Stimulated activated CD4-positive, alpha-beta T cell treated with anti-CD3 and anti-CD28 coated beads, Interleukin-4, amount 100 ng/mL, for 48 hours (primary cell): ENCODE measurements at places on chromosomes 3 and 15.

DNA sequence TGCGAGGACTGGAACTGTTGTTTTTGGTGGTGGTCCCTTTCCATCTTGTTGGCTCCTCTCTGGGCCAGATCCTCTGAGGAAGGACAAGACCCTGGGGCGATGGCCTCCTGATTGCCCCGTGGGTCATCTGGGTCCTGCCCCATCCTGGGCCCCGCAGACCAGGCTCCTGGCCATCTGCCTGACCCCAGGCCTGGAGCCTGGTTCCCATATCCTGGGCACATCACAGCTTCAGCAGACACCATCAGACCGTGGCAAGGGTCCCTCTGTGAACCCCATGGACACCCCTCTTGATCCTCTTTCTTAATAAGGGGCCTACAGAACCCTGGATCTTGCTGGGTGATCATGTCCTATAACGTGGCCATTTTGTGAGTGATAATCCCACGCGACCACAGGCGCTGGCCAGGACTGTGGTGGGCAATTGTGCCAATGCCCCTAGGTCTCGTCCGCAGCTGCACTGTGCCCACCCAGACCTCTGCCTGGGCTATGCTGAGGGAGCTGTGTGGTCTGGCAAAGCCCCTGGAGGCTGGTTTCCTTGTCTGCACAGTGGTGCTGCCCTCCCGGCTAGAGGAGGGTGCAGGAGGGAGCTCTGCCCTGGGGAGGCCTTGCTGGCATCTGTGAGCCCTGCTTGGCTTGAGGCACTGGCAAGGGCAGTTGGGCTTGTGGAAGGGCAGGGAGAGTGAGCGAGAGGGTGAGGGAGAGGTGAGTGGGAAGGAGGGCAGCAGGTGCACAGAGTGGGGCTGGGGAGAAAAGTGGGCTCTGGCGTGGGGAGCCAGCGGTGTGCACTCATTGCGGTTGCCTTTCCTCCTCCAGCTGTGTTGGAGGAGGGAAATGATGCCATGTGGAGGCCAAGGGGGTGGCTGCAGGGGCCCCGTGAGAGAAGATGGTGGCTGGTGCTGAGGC, 53.1 kb upstream of the PRR23E start:
- DNase-seq = no peak

- DNase-seq = no peak
Measured at GRCh38 chr3:182692021-182692420, 101.3 kb upstream of the ATP11B start.

GRCh38 chr3:18481946-18482548, 56.9 kb upstream of the SATB1 start:
- DNase-seq = no peak

GRCh38 chr15:51621155-51621765, 1.3 kb downstream of the DMXL2 start:
- no peak for DNase-seq

DNA sequence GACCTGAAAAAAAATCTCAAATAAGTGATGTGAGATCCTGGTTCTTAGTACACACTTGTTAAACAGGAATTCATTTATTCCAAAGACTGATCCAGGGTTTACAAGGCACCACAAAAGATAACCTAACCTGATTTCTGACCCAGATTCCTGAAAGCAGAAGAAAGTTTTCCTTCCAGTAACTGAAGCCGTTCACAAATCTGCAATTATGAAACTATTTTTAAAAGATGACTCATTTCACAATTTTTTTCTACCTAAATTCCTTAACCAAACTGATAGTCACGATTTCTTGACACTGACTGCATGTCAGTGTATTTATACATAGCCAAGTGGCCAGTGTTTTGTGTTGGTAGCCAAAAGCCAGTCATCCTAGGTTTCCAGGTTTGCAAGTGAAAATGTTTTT, 17.1 kb downstream of the SLC9A9 start:
- no peak for DNase-seq

GRCh38 chr3:150861851-150862250, 43.4 kb downstream of the MINDY4B start:
- DNase-seq = no peak

GRCh38 chr15:32987067-32987466, 207.4 kb downstream of the FMN1 start:
- no peak for DNase-seq

GRCh38 chr3:34319881-34320280, 521.5 kb downstream of the PDCD6IP start:
- no peak for DNase-seq

DNA sequence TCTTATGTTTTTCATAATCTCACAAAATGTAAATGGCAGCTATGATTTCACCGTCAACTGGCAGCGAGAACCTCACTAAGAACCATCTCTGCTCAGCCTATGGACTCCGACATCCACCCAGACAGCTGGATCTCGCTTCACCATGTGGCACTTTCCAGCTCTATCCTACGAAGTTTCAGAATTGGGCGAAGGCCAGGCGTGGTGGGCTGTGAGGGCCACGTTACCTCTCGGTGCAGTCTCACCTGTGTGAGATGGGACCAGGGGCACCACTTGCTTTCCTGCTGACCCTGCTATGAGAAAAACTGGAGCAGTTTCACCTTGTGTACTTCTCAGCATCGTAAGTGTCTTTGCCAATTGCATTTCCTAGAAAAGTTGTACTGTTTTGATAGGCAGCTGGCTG, 32.3 kb downstream of the CHDH start:
- DNase-seq = no peak

GRCh38 chr3:44120721-44121582, 120.7 kb upstream of the TOPAZ1 start:
- DNase-seq = no peak

GRCh38 chr15:47437491-47437890, 279.8 kb upstream of the SEMA6D start:
- DNase-seq = no peak

DNA sequence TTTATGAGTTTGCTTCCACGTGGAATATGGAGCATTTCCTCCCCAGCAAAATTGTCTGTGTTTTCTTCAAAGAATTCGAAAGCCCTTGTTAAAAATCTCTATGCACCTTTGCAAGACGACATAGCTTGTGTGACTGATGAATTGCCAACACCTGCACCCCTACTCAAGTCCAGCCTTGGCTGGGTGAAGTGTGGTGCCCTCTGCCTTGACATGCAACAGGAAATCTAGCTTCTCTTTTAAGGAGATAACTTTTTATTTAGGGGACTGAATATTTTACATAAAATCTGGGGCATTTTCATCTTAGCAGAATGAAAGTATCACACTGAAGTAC, 647 bp downstream of the HMG20A start:
- DNase-seq = no peak

GRCh38 chr3:8069471-8069870, 432.2 kb upstream of the LMCD1 start:
- no peak for DNase-seq

- no peak for DNase-seq
Measured at GRCh38 chr3:88398581-88398980, 248.8 kb downstream of the C3orf38 start.

DNA sequence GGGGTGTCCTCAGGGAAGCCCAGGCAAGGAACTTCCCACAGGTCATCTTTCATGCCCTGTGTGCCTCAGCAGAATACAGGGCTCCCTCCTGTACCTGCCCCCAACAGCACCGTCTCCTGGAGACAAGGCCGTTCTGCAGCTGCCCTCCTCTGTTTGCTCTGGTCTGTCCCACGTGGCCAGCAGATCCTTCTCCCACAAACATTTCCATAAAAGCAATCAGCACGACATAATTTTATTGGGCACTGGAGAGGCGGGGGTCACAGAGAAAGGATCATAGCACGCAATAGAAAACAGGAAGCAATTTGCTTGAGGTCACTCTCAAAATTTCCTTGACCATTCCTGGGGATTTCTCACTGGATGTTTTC, 29.4 kb downstream of the STARD5 start:
- DNase-seq = no peak

GRCh38 chr15:79027532-79028410, 62.8 kb downstream of the RASGRF1 start:
- no peak for DNase-seq

- DNase-seq = no peak
Measured at GRCh38 chr3:195087328-195087727, 183.6 kb downstream of the XXYLT1 start.

DNA sequence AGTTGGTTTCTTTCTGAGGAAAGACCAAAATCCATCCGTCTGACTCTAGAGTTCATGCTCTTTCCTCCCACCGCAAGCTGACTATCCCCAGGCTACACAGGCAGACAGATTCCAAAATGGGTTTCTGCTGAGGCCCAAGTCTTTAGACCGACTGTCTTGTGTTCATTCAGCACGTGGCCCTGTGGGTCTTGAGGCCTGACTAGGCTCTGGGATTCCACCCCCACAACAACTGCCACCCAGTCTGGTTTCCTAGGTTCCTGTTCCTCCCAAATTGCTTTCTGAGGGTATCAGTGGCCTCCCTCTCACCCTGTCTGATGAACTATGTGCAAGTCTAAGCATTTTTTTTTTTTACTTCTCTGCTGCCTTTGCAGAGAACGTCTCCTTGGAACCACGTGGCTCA, 67.7 kb downstream of the CYP19A1 start:
- no peak for DNase-seq

- DNase-seq = no peak
Measured at GRCh38 chr15:36769098-36769497, 189.7 kb downstream of the CDIN1 start.

DNA sequence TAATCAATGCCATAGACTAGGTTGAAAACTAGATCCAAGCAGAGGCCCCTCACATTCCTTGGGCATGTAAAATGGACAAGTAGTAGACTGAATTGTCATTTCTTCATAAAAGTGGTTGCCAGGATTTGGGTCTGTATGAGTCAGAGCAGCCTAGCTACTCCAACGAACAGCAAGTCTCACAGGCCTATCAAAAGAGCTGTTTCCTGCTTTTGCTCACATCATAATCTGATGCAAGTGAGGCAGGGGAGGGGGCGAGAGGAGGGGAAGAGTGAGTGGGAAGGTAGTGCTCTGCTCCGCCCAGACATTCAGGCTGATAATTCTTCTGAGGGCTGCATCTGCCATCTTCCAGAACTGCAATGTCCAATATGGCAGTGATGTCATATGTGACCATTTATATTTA, 228.9 kb upstream of the PRICKLE2 start:
- no peak for DNase-seq

GRCh38 chr3:93931597-93932229, 42.0 kb downstream of the PROS1 start:
- no peak for DNase-seq

DNA sequence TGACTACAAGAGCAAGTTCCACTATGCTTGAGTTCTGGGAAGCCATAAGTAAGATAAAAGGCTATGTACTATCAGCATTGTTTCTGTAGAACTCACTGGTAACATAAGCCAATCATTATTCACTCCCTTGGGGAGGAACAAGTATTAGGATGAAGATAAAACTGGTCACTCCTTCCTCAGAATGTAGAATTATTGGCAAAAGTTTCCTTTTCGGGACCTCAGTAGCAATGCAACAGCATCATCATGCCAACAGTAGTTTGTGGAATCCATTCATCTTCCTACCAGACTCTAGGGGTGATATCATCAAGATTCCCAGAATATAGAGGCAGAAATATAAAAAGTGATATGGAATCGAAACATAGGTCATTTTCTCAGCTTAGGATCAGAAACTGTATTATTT, 209.5 kb downstream of the PLOD2 start:
- DNase-seq = no peak

DNA sequence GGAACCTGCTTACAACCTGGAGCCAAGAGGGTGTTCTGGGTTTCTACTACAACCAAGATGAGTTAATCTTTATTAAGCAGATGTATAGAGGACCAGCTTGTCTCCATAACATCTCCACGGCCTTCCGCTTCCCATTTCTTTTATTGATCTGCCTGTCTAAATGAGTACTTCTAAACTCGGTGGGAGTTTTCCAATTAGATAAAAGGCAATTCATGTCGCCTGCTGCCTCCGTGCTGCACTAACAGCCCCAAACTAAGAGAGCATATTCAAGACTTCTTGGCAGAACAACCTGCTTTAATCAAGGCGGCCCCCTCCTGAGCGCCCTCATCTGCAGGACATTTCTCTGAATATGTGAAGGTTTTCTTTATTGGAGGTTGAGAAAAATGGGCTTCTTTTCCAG, 270.1 kb downstream of the PDCD6IP start:
- DNase-seq = no peak

DNA sequence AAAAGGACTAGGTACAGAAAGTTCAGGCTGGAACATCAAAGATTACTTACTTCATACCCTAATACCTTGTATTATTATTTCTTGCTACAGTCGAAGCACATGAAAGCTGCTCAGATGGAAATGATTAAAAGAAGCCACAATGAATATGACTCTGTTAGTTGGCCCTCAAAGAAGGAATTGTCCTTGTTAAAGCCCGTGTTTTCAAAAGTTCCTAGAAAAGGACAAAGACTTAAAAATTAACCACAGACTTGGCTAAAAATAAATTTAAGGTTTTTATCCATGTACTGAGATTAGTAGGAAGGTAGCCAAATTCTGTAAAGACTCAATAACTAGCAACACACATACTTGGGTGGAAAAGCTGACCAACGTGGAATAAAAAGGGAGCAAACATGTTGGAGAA, 251.0 kb upstream of the RARB start:
- DNase-seq = no peak

DNA sequence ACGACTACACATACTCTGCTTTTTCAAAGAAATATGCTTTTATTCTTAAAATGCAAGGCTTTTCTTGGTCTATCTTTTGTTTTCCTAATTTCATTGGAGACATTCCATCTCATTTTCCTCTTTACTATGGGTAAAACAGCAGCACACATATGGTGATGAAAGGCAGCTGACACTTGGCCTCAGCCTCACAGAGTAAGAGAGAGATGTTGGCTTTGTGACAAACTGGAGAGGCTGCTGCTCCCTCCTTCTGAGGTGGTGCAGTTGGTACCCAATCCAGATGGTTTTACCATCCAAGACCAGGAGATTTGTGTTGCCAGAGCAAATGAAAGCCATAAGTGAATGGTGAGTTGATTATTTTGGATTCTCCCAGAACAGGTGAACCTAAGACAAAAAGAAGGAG, 13.2 kb upstream of the SLC2A2 start:
- DNase-seq = no peak

DNA sequence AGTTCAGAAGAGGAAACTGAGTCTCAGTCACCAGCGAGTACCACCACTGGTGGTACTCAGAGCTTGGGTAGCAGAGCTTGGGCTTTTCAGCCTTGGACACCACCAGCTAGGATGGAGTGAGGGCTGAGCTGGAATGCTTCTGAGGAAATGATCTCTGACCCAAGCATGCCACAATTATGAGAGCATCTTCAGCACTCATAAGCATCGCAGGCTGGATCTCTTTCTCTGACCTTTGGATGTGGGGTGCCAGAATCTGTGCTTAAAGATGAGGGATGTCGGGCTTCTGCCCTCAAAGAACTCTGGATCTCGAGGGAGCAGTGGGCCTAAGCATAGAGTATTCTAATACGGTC, 36.4 kb downstream of the ZNF710 start:
- no peak for DNase-seq

DNA sequence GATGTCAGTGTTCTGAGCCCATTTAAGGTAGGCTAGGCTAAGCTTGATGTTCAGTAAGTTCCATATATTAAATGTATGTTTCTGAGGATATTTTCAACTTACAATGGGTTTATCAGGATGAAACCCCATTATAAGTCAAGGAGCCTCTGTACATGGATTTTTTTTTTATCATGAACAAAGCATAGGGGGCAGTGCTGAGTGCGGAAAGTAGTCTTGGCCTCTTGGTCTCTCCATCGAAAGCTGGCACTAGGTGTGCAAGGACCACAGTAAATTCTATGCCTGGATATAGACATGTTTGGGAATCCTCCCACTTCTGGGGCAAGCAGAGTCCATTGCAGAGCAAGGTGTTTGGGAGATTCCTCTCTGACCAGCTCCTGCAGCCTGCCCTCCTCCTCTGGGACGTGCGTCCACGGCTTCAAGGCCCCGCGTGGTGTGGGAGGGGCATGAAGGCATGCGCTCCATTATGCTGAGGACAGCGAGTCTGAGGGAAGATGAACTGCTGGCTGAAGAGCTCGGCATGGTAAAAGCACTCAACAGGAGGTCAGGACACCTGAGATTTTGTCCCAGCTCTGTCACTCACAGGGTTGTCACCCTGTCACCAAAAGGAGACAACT, 122.9 kb upstream of the LIPC start:
- DNase-seq = no peak
